Astrocyte of the cerebellum (primary cell): ENCODE measurements at places on chromosomes 4 and X.

- DNase-seq, result no peak
These were observed 55.8 kb downstream of the WWC2 start for GRCh38 chr4:183154701-183155391.

DNA sequence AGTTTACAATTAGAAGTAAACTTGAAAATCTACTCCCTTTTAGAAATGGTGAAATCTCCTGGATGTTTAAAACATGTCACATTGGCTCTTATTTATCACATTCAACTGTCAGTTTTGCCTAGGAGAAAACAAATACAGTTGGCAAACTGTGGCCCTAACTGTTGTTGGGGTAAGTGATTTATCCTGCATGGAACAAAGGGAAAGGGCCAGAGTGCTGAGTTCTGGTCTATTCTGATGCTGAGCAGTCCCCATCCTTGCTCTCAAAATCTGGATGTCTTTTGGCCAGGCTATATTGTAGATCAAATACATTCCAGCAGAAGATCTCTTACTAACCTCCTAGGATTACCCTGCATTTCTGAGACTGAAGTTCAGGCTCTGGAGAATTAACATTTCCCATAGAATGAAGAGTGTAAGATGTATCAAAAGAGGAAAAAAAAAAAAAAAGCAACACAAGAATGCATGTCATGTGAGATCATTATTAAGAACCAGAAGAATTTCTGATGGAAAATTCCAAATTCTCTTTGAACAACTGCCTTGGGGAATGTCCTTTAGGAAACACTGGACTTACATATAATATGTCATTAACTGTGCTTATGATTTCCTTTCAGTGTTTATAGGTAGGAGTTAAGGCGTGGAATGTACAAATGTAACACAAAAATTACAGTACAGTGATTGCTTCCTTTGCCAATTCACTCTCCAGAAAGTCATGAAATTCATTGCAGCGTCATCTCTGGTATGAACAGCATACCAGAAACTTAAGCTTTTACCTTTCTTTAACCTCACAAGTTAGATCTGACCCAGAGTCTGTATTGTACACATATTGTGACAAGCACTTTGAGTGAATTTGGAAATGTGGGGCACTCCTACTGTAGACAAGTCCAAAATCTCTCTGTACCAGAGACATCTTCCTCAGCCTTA, 1012.5 kb upstream of the LCORL start:
- no peak for DNase-seq

- no peak for DNase-seq
These were observed 66.9 kb upstream of the PPARGC1A start for GRCh38 chr4:23956601-23957364.

- no peak for DNase-seq
These were observed 197.7 kb downstream of the INPP4B start for GRCh38 chr4:142648378-142648777.

DNA sequence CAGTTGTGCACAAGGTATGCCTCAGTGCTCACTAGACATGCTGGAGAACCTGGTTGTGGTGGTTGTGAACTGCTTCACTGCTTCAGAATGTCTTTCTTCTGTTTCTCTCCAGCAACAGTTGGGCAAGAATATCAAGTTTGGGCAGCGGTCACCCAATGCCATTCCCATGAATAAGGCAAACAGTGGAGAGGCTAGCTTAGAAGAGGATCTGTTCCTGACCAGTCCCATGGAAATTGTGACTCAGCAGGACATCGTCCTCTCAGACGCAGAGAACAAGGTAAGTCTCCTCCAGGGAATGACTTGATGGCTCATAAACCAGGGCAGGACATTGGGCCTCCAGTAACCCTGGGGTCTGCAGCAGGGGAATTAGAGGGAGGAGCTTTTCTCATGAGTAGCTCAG, 79.9 kb downstream of the AASDH start:
- no peak for DNase-seq

DNA sequence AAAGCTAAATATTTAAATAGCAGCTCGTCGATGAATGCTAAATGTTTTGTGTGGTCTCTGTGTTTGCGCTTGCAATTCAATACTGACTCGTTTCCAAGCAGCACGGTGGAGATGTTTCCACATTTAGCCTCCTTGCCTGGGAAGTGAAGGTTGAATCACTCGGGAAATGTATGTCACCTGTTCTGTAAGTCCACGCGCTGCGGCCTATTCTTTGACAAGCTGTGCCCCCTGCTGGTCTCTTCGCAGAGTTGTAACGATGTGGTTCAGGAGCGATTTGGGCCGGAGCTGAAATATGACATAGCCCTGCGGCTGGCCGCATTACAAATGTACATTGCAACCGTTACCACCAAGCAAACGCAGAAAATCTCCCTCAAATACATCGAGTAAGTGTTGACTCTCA, 89.6 kb upstream of the PRPS2 start:
- peak; percentile 15 for DNase-seq

DNA sequence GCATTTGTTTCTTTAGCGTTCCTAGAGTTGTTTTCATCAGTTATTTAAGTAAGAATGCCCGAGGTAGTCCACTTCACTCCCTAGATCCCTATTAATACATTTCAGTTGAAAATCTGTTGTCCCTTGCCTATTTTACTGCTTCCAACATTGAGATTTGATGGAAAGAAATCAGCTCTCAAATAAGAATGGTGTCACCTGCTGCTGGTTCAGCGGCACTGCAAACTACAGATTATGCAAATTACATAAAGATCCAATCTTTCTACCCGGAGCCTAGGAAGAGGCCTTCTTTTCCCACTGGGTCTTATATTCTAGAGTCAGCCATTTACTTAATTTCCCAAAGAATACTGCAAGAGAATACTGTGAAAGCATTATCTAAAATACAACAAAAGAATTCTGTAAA, 597.6 kb upstream of the MAGEB2 start:
- no peak for DNase-seq

DNA sequence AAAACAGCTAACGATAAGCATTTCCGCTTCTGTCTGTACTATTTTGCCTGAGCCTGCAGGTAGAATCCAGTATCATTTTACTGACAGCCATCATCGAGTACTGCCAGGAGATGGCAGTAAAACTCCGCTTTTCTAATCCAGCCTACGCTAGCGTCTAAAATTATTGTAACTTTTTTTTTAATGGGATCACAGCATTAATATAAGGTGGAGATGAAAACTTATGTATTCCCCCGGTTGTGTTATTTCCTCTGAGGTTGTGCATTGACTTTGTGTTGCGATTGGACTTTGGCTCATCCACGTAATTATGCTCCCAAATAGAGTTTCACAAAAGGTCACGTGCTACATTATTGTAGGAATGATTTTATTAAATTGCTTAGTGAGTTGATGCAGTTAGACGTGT, 248.1 kb downstream of the C4orf33 start:
- no peak for DNase-seq

GRCh38 chrX:119417842-119418241, 18.7 kb downstream of the SLC25A43 start:
- DNase-seq, result no peak

DNA sequence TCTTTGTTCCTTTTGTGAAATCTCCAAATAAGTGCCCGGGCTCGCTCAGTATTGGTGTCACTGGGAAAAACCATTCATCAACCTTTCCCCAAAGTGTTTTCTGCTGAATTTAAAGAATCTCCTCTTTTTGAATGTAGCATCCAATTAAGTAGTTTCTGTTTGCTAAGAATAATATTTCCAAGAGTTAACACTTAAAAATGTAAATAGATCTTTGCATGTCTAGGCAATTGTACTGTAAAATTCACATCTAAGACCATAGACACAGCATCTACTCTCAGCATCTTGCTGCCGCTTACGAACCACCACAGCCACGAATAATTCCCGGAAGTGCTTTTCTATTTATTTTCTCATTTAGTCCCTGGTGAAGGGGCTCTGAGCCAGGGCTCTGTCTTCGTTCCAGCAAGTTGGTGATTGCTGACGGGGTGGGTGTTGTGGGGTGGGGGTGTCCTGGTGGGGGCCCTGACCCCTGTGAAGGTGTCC, 1.4 kb downstream of the NSG1 start:
- DNase-seq, result no peak

DNA sequence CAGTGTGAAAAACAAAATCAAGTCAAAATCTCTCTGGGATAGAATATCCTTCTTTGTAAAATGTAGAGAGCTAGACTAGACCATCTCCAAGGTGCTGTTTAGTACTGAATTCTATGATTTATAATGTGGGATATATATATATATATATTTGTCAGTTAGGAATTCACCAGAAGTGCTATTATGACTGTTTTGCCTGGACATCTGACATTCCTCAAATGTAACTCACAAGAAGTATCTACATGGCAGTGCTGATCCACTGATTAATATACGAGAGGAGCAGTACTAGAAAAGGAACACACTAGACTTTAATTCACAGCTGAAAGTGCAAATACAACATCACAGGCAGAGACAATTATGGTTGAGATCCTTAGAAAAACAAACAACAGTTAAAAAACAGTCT, 208.9 kb downstream of the GBA3 start:
- no peak for DNase-seq

GRCh38 chrX:97556359-97556758, 672.7 kb downstream of the RPA4 start:
- no peak for DNase-seq

GRCh38 chr4:974668-975067, 1.3 kb upstream of the DGKQ start:
- no peak for DNase-seq

GRCh38 chrX:119698845-119699244, 5.9 kb upstream of the SEPTIN6 start:
- peak; percentile 33 for DNase-seq

DNA sequence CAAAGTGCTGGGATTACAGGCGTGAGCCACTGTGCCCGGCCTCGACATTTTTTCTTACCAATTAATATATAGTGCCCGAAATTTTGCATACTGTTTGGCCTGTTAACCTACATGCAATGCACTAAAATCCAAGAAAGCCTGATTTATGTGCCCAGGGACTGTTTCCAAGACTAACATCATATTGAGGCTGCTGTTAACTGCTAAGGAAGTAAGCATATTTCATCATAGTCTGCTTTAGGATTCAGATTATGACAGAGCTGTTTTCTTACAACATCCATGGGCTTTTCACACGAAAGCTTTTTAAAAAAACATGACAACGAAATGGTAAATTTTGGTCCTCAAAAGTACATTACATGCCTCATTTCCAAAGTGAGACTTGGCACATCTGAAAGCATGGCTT, 84.4 kb downstream of the STOX2 start:
- no peak for DNase-seq

GRCh38 chrX:21509912-21510311, 135.7 kb downstream of the CNKSR2 start:
- no peak for DNase-seq

GRCh38 chr4:11152684-11153083, 276.0 kb downstream of the HS3ST1 start:
- DNase-seq, result no peak

DNA sequence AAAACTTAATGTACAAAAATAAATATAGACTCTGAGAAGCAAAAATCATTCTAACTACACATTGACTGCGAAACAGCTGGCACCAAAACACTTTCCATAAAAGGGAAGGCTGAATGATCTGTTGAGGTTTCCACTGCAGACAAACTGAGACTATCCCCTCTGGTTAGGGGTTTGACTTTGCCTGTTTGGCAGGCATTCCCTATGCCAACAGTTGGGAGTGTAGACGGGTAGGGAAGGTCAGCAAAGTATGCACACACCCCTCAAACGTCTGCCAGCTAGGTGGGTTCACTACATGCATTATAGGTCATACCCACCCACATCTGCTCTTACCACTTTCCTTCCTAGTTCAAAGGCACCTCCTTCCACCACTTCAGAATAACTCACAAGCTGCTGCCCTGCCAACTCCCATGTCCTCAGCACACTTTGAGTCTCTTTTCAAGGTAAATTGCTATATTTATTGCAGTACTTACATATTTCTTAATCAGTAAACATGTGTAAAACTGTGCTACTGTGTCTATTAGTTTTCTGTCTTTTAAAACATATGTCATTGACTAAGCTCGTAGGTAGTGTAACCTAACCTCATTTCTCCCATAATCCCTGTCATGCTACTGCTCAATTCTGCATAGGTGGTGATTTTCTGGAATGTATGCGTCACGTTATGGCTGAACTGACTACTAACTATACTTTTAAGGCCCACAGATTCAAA, 12.4 kb downstream of the CTSO start:
- DNase-seq, result no peak

DNA sequence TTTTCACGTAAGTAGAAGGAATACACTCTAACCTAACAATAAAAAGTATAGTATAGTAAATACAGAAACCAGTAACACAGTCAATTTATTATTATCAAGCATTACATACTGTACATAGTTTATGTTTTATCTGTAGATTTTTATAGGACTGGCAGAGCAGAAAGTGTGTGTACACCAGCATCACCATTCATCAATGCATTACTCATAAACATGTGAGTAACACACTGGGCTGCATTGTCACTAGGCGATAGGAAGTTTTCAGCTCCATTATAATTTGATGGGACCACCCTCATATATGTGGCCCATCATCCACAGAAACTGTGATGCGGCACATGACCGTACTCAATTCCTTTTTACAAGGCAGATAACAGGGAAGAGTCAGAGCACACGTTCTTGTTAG, 137.8 kb upstream of the RBPJ start:
- no peak for DNase-seq

- no peak for DNase-seq
These were observed 183.8 kb upstream of the NUDT10 start for GRCh38 chrX:51148848-51149247.

GRCh38 chr4:105619188-105619931, 66.9 kb downstream of the ARHGEF38 start:
- no peak for DNase-seq

DNA sequence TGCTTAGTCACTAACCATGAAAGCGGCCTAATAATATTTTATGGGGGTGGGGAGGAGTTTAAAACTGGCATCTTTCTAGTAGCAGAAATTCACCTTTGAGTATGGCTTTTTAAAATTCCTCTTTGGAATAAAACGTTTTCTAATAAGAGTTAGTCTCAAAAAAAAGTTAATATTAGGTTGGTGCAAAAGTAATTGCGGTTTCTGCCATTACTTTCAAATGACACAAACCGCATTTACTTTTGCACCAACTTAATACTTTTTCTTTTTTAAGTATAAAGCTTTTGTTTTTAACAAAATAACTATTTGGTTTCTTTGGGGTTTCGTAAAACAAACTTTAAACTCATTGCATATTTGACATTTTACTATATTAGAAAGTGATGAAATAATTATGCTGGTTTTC, 68.4 kb downstream of the FBXO8 start:
- DNase-seq, result no peak

GRCh38 chr4:143289370-143289769, 47.3 kb upstream of the GAB1 start:
- DNase-seq, result no peak

- DNase-seq, result peak; percentile 28
These were observed 156.1 kb downstream of the STPG2 start for GRCh38 chr4:97987019-97987648.

DNA sequence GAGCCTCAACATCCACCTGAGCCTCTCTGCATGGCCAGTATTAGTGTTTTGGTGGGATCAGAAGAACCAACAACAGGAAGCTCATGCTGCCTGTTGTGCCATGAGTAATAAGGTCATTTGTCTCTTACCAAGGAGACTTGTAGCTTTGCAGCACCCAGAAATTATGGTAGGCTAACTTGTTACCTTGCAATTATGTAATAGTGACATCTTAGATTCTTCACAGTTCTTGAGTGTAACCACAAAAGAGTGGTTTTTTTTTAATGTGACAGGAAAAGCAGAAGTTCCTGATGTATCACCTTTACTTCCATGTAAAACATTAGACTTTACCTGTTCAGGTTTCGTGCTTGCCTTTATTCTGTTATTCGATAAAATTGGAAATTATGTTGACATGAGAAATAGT, 263.9 kb upstream of the CXXC4 start:
- no peak for DNase-seq
